ENCODE measurements at places on chromosomes 1 and 21.

- no peak for DNase-seq
Measured at GRCh38 chr1:231818337-231818736, 191.7 kb downstream of the DISC1 start.

GRCh38 chr1:178093494-178093950 lies 382 bp upstream of the RASAL2 start:
- DNase-seq = peak; percentile 97

GRCh38 chr1:31433396-31433930 lies 20.4 kb downstream of the SERINC2 start:
- DNase-seq = no peak

DNA sequence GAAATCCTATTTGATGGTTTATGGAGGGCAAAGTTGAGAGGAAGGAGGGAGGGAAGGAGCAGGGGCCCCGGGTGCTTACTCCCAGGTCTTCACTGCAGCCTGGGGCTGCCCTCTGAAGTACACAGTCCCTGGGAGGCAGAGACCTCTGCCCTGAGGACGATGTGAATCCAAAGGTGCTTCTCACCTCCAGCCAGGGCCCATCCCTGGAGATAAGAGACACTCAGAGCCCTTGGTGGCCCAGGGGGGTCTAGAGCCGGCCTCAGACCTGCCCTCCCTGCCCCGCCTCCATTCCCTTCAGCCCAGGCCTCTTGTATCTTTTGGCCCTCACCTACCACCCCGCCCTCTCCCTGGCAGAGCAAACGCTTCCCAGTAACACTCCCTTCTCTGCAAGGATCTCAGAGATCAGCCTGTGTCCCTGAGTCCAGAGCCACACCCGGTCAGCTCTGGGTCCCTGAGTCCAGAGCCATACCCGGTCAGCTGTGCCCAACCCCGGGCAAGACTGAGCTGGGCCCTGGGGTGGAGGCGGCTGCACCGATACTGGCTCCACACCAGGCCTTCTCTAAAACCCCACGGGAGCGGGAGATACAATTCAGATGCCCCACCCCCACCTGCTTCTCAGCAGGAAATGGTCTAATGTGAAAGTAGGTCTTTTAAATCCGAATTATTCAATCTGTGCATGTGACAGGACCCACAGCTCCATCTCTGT lies 3.6 kb upstream of the GNB1 start:
- DNase-seq = no peak

- no peak for DNase-seq
Measured at GRCh38 chr1:155744711-155745283, 55.9 kb downstream of the DAP3 start.

DNA sequence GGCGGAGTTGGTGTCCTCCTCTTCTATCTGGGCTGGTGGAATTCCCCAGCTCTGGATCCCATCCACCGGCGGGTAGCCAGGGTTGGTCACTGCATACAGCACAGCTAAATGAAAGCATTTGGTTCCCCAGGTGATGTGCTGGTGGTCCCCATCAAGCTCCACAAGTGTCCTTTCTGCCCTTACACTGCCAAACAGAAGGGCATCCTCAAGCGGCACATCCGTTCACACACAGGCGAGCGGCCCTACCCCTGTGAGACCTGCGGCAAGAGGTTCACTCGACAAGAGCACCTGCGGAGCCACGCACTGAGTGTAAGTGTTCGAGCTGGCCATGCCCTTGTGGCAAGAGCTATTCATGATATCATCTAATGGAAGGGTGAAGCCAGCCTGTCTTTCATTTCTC lies 15.9 kb downstream of the ZBTB8B start:
- DNase-seq = no peak

- DNase-seq = no peak
Measured at GRCh38 chr1:27567146-27567526, 36.8 kb downstream of the AHDC1 start.

GRCh38 chr1:222546548-222547259 lies 1.2 kb downstream of the HHIPL2 start:
- DNase-seq = peak; percentile 35

GRCh38 chr1:154431586-154432373 lies 26.6 kb downstream of the IL6R start:
- peak; percentile 92 for DNase-seq

Data from suppressor macrophage (primary cell).